ENCODE measurements at places on chromosomes 6 and 20.

- no peak for DNase-seq
These were observed 157.6 kb upstream of the INSM1 start for GRCh38 chr20:20210327-20210726.

DNA sequence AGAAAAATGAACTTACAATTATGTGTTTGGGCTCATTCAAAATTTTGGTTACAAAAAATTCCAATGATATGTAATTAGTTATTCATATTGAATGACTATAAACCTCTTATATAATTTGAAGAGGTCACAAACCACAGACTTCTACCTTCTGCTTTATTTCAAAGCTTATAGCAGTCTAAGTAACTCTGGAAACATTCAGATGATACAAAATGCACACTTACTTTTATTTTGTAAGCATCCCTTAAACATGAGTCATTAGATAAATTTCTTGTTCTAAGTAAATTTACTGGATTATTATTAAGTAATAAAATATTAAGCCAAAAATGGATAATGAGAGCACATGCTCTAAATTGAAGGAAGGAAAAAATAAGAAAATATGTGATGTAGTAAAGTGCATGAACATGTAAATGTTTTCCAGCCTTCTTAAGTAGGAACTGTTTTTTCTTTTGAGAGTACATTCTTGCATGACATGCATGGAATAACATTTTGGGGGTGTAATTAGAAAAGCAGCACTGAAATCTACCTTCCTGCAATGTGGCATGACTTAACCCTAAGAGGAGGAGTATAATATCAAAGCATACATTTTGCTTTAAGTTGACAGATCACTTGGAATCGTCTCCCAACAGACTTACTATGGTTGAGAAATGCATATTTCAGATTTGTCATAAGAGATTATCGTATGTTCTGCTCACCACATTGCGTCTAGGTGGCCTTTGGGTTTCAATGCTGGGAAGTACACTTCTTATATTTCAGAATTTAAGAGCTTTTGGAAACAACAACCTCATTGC is 372.7 kb upstream of the HSF2 start:
- no peak for DNase-seq

DNA sequence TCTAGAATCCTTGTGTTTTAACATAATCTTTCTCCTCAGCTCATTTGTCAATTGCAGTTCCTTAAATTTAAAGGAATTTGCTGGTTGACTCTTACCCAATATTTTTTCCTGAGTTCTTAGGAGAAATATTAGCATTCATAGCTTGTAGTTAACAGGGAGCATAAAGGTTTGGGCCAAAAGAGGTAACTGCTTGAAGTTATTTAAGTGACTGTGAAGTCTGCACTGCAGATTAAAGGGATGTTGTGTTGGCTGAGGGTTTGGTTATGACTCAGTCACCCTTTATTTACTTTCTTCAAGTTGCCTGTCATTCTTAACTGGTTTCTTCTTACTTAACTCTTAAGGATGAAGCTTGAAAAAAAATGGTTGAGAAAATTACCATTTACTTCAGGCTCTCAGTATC is 220.3 kb upstream of the LAMP5 start:
- DNase-seq, result no peak

GRCh38 chr6:128139519-128139918 is 238.7 kb upstream of the THEMIS start:
- no peak for DNase-seq

DNA sequence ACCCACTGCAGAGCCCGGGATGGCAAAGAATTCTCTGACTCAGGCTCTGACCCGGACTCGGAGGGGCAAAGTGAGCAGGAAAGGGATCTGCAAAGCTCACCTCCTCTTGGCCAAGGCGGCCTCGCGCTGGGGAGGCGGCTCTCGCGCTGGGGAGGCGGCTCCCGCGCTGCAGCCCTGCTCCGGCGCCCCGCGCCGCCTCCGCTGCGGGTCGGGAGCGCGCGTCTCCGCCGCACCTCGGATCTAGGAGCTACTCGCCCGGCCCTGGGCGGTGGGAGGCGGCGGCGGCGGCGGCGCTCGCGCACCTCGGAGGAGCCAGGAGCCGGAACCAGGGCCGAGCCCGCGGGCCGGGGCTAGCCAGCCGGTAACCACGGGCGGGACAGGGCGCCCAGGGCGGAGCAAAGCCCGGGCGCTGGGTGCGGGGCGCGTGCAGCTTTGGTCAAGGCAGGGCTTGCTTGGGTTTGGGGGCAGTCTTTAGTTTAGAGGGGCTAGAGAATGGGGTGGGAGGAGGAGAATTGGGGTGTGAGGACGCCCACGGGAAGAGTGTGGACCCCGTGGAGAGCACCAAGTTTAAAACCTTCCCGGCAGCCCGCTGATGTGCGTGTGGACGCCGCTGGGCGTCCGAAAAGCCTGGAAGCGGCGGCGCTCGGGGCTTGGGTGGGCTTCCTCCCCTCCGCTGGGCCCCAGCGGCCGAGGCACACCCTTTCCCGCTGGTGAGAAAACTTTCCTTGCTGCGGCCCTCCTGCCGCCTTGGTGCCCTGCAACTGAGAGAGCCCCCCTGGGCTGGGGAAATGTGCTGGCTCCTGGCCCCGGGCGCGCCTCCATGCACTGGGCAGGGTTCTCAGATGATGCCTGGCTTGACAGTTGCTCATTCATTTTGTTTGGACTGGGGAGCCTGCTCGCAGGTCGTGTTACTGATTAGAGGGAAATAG is at the start of gene MRAP2:
Gene MRAP2, plus strand, starts transcription at position 250 of the 929 bp plus-strand sequence. CDS start 21,547 bp downstream, outside the sequence.
- DNase-seq, result no peak

DNA sequence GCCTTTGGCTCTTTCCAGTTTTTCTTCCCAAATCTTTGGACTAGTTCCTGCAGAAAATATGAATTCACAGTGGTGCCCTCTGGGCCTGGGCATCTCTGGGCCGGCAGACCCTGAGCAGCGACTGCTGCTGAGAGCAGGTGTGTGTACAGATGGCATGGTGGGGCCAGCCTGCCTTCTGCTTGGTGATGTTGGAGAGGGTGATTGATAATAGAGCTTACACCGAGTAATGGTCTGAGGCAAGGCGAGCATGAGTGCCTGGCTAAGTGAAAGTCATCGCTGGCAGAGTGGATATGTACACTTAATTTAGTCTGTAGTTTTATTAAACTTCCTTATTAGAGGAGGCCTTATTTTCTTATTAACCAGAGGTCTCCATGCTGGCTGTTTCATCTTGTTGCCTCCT is 156.9 kb downstream of the CDKAL1 start:
- DNase-seq, result no peak

DNA sequence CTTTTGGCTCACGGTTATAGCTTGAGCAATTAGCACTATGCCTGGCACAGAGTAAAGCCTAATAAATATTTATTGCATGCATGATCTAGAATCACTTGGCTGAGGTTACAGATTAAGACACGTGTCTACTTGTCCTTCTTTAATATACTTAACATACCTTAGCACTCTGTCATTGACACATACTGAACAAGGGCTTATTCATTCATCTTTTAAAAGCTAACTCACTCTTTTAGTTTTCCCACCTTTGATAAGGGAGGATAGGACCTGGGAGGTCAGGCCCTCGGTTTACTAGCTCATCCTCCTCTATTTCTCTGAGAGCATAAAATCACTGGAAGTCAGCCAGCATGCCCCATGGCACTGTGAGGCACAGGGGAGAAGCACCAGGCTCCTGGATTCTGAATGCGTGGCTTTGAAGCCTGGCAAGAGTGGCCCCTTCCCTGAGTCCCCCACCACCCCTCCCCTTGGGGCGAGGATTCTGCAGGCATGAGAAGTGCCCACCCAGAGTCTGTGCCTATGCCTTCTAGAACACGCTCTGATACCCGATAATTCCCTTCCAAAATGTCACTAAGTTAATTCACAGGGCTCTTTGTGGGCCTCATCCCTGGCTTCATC is 11.2 kb downstream of the ZCCHC3 start:
- no peak for DNase-seq

Data from stimulated activated CD4-positive, alpha-beta T cell treated with anti-CD3 and anti-CD28 coated beads, Interleukin-1b, Interleukin-23, amount 100 ng/mL, for 1 hour (primary cell).